ENCODE measurements at places on chromosomes 16 and 17. TPM values are rescaled to one million over a fixed set of nuclear protein-coding genes. Genes with fewer than 3 reads are reported as not detected.
A peak's percentile ranks its signal among the peaks of the same experiment; 100 is the strongest.

- DNase-seq = peak; percentile 97
- no peaks in the 10 kb centered on the region for H3K36me3 ChIP-seq
- no peak overlapping the region for H3K27ac ChIP-seq
- H3K27me3 ChIP-seq = no peaks in the 10 kb centered on the region
These were observed 61.0 kb upstream of the RBL2 start for GRCh38 chr16:53372992-53373871.

- DNase-seq = no peak
- H3K36me3 ChIP-seq = peaks cover 19% of the 10 kb centered on the region
- H3K4me3 ChIP-seq = no peak overlapping the region
These were observed 14.9 kb downstream of the IGFBP4 start for GRCh38 chr17:40457964-40458791.

DNA sequence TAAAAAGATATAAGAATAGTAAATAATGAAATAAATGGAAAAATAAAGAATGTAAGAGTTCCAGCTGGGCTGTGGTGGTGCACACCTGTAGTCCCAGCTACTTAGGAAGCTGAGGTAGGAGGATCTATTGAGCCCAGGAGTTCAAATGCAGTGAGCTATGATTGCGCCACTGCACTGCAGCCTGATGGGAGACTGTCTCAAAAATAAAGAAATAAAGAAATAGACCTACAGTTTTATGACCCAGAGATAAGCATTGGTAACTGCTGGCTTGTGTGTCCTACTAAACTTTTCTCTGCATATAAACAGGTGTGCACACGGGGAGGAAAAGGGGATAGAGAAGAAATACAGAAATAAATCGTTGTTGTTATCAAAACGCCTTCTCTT lies 7.8 kb upstream of the PDP2 start:
- peaks cover 10% of the 10 kb centered on the region for H3K4me1 ChIP-seq
- no peak for DNase-seq
- H3K27ac ChIP-seq = peak overlapping the region; percentile 69
- H3K4me3 ChIP-seq = peak overlapping the region; percentile 22
- H3K36me3 ChIP-seq = no peaks in the 10 kb centered on the region

DNA sequence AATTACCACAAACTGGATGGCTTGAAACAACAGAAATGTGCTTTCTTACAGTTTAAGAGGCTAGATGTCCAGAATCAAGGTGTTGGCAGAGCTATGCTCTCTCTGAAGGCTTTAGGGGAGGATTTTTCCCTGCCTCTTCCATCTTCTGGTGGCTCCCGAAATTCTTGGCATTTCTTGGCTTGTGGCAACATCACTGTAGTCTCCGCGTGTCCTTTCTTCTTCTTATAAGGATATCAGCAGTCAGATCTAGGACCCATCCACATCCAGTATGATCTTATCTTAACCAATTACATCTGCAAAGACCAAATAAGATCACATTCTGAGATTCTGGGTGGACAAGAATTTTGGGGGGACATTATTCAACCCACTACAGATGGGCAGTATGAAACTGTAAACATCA lies 119.2 kb upstream of the PMFBP1 start:
- H3K27ac ChIP-seq = peak overlapping the region; percentile 3
- no peak overlapping the region for H3K4me3 ChIP-seq
- no peak for DNase-seq
- H3K36me3 ChIP-seq = no peaks in the 10 kb centered on the region
- H3K4me1 ChIP-seq = no peaks in the 10 kb centered on the region
- no peaks in the 10 kb centered on the region for H3K27me3 ChIP-seq

DNA sequence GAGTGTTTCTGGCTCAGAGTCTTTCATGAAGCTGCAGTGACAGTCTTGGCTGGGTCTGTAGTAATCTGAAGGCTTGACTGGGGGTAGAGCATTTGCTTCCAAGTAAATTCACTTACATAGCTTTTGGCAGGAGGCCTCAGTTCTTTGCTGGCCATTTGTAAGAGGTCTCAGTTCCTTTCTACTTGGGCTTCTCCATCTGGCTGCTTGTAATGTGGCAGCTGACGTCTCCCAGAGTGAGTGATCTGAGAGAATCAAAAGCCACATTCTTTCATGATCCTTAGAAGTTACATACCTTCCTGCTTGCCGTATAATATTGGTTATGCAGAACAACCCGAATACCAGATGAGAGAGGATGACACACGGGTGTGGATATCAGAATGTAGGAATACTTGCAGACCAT lies 39.8 kb downstream of the NF1 start:
- H3K36me3 ChIP-seq = no peaks in the 10 kb centered on the region
- H3K27me3 ChIP-seq = no peaks in the 10 kb centered on the region
- no peak overlapping the region for H3K27ac ChIP-seq
- H3K4me1 ChIP-seq = no peaks in the 10 kb centered on the region
- DNase-seq = no peak
- H3K4me3 ChIP-seq = no peak overlapping the region

DNA sequence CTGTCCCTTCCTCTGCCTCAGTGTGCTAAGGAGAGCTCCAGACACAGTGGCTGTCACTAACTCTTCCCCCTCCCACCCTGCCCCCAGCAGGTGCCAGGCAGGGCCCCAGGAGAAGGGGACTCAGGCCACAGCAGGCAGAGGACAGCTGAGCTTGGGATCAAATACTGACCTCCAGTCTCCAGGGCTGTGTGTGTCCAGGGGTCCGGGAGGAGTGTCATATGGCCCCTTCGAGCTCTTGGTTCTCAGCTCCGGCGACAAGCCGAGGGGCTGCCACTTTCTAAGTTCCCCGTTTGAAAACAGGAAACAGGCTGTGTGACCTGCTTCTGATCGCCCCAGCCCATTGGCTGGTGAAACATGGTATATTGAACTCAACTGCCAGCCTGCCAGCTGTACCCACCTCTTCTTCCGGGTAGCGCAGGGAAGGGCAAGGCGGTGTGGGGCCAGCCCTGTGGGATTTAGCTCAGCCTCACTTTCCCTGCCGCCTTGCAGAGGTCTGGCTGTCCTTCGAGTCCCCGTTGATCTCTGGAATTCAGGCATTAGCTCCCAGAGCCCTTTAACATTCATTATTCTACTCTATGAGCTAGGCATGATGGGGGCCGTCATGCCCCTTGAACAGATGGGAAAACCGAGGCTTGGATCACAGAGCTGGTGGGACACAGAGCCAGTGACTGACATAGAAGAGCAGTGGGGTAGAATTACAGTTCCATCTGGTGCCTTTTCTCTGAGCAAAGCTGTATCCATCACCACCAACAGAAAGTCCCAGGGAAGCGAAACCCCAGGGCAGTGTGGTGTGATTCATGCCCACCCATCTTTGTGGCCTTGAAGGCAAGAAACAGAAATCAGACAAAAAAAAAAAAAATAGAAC lies at the start of gene SNX20:
TSS of gene SNX20 (minus strand) at position 292 of the 865 bp plus-strand sequence. CDS start 3,786 bp downstream, outside the sequence.
- H3K4me3 ChIP-seq = peak within 1 kb of the TSS; percentile 36
- H3K36me3 ChIP-seq = no peaks in the 10 kb centered on the region
- H3K4me1 ChIP-seq = peaks cover 13% of the 10 kb centered on the region
- no peaks in the 10 kb centered on the region for H3K27me3 ChIP-seq
- H3K27ac ChIP-seq = peak within 1 kb of the TSS; percentile 88

DNA sequence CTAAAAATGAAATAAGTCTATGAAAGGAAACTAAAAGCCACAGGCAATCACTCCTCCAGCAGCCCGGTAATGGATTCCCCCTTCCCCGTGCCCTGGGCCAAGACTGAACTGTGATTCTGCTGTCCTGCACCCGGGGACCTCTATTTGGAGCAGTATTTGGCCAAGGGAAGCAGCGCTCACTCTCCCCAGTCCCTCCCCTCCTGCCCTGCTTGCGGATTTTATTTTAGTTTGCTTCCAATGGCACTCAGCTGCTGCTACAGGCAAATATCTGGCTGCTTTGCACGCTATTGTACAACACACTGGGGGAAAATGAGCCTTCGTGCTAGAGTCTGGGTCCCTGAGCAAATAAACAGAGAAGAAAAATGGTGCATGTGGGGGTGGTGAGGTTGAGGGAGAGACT lies 975.7 kb upstream of the RBFOX1 start:
- no peak overlapping the region for H3K4me3 ChIP-seq
- H3K36me3 ChIP-seq = no peaks in the 10 kb centered on the region
- H3K27me3 ChIP-seq = no peaks in the 10 kb centered on the region
- H3K27ac ChIP-seq = no peak overlapping the region
- no peaks in the 10 kb centered on the region for H3K4me1 ChIP-seq
- no peak for DNase-seq

DNA sequence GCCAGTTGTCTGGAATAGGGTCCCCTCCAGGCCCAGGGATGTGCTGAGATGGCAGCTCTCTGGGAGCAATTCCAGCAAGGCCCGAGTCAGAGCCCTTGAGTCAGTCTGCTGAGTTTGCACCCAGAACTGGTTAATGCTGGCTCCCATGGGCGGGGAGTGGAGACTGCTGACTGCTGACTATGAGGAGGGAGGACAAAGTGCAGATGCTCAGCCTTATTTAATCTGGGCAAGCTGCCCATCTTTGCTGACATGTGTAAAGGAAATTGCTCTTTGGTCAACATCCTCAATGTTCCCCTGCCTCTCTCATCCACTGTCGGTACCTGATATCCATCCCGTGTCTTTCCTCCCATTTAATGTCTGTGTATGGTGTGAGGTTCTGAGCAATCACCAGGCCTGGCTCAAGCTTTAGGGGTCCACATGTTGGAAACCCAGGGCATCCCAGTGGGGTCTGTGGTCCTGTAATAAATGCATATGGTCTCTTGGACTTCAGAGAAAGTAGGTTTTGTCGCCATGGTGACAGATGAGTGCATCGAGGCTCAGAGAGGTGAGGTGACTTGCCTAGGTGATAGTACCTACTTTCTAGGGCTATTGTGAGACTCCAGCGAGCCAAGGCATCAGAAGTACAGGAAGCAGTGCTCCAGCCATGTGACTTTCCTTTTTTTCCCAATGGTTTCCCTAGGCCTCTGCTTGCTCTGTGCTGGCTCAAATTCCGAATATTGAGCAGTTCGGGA lies 20.0 kb upstream of the RNF135 start:
- H3K4me1 ChIP-seq = peaks cover 12% of the 10 kb centered on the region
- no peak overlapping the region for H3K27ac ChIP-seq
- no peaks in the 10 kb centered on the region for H3K27me3 ChIP-seq

- no peaks in the 10 kb centered on the region for H3K27me3 ChIP-seq
- H3K4me1 ChIP-seq = peaks cover 21% of the 10 kb centered on the region
- DNase-seq = no peak
- peaks cover 52% of the 10 kb centered on the region for H3K36me3 ChIP-seq
These were observed 30.8 kb downstream of the NDEL1 start for GRCh38 chr17:8466456-8466855.

DNA sequence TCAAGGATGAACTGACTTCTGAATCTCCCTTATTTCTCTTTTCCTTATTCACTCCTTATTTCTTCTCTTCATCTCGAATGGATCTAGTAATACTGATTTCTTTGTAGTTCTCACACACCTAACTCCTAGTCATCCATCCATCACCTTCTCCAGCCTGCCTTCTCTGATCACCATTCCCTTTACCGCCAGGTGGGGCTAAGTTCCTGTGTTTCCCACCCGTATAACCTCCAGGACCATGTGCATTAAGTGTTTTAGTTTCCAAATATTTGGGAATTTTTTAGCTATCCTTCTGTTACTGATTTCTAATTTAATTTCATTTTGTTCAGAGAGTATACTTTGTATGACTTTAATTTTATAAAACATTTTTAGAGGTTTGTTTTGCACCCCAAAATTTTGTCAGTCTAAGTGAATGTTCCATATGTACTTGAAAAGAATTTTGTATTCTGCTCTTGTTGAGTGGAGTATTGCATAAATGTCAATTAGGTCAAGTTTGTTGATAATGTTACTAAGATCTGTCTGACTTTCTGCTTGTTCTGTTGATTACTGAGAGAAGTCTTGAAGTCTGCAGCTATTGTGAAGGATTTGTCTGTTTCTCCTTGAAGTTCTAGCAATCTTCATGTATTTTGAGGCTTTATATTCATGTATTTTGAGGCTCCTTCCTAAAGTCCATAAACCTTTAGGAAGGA lies 8.8 kb downstream of the BPTF start:
- H3K36me3 ChIP-seq = no peaks in the 10 kb centered on the region
- H3K27ac ChIP-seq = no peak overlapping the region
- peaks cover 40% of the 10 kb centered on the region for H3K4me1 ChIP-seq
- DNase-seq = no peak

DNA sequence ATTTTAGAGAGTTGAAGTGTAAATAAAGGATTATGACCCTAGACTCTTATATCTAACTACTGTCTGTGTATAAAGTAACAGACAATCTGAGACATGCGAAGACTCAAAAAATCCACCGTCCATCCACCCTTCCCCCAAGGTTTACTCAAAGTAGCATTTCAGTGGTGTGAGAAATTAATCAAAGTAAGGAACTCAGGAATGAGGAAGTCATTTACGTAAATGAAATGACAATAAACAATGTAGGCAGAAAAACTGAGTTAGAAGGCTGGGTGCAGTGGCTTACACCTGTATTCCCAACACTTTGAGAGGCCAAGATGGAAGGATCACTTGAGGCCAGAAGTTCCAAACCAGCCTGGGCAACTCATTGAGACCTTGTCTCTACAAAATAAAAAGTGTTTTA lies 19.8 kb upstream of the NTN1 start:
- peaks cover 13% of the 10 kb centered on the region for H3K27me3 ChIP-seq
- H3K27ac ChIP-seq = no peak overlapping the region
- peaks cover 21% of the 10 kb centered on the region for H3K4me1 ChIP-seq
- H3K4me3 ChIP-seq = no peak overlapping the region

DNA sequence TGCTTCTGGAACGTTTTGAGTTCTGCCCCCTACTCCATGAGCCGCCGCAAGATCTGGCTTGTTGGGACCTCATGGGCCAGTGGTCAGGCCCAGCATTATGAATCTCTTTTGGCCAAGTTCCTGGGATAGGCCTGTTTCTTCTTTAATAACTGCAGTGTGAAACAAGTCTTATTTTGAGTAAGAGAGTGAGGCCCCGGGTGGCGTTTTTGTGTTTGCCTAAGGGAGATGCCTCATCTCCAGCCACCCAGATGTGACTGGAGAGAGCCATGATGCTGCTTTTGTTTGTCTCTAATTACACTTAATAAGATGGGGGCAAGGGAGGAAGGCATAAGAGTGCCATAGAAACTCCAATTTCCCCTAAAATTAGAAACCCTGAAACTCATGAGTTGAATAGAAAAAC lies 39.8 kb downstream of the KSR1 start:
- no peaks in the 10 kb centered on the region for H3K36me3 ChIP-seq
- no peaks in the 10 kb centered on the region for H3K27me3 ChIP-seq
- peaks cover 30% of the 10 kb centered on the region for H3K4me1 ChIP-seq

- H3K27ac ChIP-seq = no peak within 1 kb of the TSS
- H3K36me3 ChIP-seq = no peaks in the 10 kb centered on the region
- peaks cover 55% of the 10 kb centered on the region for H3K27me3 ChIP-seq
- peak; percentile 44 for DNase-seq
- peak within 1 kb of the TSS; percentile 30 for H3K4me3 ChIP-seq
These were observed at the start of gene FOXC2 for GRCh38 chr16:86566601-86566965. FOXC2 (plus strand) TSS chr16:86566829; CDS start chr16:86567336, 507 bp downstream.

The ADAT1 gene
- 30.6 TPM for total RNA-seq

The USP6 gene
- total RNA-seq = 0.49 TPM

The SGF29 gene
- total RNA-seq = 38.3 TPM

The ZNF830 gene
- 9.8 TPM for total RNA-seq

The MEIOC gene
- not detected for total RNA-seq

The CD300LF gene
- total RNA-seq = 38.0 TPM

The SLC13A5 gene
- not detected for total RNA-seq
